ENCODE measurements at places on chromosomes 7 and 10.

DNA sequence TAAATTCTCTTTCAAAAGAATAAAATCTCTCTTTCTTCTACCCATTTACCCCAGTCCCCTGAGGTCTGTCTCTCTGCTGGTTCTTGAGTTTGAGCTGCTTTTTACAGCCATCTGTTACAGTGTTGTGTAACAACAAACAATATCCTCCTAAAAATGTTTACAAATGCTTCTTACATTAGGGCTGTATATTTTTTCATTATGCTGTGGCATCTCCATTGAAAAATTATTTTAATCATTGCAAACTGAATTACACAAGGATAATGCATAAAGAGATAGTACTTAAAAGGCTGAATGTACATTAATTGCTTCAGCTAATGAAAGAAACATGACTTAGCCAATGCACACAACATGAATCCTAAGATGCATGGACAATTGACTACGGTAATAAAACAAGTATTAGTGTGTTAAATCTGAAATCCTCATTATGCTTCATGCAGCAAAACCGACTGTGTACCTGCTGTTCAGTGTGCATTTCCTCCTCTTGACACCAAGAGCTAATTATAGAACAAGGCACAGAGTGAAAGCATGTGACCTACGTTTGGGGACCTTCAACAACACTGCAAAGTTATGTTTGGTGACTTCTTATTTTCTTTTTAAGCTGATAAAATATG lies 181.7 kb upstream of the RHOBTB1 start:
- no peak for DNase-seq

DNA sequence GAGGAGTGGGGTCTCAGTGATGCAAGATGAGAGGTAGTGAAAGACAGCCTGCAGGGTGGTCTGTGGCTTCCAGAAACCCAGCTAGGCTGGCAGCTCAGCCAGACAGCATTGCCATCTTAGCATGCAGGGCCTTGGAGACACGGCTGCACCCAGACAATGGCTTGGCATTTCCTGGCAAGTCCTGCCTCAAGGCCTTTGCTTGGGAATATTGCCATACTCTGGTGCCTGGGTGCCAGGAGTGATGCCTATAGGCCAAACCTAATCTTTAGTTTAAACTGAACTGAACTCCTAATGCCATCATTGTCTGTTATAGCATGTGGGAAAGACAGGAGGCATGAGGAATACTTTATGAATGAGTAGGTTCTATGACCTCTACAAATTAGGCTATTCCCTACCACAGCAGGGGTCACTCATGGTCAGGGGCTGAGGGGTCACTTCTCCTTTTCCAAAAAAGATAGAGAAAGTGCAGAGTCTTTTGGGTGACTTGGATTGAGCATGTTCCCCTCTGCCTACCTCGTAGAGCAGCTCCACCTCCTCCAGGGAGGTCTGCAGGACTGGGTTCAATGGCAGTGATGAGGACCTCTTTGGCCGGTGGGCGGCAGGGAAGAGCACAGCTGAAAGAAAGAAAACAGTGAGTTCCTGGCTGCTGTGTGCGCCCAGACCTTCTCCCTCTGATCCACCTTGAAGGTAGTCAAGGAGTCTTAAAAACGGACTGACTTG lies 8.8 kb upstream of the SLC13A4 start:
- no peak for DNase-seq

DNA sequence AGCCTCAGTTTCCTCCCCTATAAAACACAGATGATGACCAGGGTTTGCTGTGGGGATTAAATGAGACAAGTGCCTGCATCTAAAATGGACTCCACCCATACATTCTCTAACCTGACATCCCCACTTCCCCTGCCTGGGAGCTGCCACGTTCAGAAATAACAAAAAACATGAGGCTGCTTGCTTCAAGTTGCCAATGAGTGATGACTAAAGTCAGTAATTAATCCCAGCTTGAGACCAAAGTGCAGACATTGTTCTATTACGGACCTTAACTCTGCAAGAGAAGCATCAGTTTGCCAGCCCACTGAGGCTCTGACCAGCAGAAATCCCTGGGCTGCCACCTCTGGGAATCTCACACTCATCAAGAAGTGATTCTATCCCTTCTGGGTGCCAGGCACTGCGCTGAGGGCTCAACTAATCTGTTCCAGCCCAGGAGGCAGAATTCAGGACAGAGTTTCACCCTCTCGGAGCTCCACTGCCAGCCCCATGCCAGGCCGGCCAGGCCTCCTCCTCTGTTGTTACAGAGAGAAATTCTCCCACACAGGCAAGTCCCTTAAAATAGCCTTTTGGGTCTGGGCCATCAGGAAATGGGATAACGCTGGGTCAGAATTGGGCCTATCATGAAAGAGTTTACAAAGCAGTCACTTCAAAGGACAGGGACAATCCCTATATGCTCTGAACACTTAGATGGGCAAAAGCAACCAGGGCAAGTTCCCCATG lies 11.4 kb downstream of the SH3PXD2A start:
- DNase-seq, result no peak

GRCh38 chr7:51242007-51242691 lies 74.5 kb downstream of the COBL start:
- no peak for DNase-seq

GRCh38 chr7:132956556-132956955 lies 125.3 kb downstream of the CHCHD3 start:
- no peak for DNase-seq

DNA sequence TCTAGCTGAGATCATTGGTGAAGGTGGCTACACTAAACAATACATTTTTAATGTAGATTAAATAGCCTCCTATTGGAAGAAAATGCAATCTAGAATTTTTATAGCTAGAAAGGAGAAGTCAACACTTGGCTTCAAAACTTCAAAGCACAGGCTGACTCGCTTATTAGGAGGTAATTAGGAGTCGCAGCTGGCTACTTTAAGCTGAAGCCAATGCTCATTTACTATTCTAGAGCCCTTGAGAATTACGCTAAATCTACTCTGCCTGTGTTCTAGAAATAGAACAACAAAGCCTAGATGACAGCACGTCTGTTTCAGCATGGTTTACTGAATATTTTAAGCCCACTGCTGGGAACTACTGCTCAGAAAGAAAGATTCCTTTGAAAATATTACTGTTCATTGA lies 101.6 kb upstream of the EEPD1 start:
- DNase-seq, result no peak

DNA sequence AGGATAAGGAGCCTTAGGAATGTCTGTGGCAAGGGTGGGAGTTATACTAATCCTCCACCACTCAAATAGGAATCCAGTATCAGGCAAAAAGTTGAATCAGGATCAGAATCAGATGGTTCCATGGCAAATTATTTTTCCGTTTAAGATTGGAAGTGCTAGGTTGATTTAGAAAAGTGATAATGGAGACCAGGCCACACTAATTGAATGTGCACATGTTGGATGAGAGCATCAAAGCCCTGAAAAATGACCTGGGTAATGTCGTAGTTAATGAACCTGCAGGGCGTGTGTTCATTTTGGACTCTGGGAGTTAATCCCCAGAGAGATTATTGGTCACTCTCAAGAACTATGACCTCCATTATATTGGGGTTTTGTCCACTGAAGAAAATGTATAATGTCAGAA lies 53.3 kb upstream of the UBN2 start:
- DNase-seq, result no peak

DNA sequence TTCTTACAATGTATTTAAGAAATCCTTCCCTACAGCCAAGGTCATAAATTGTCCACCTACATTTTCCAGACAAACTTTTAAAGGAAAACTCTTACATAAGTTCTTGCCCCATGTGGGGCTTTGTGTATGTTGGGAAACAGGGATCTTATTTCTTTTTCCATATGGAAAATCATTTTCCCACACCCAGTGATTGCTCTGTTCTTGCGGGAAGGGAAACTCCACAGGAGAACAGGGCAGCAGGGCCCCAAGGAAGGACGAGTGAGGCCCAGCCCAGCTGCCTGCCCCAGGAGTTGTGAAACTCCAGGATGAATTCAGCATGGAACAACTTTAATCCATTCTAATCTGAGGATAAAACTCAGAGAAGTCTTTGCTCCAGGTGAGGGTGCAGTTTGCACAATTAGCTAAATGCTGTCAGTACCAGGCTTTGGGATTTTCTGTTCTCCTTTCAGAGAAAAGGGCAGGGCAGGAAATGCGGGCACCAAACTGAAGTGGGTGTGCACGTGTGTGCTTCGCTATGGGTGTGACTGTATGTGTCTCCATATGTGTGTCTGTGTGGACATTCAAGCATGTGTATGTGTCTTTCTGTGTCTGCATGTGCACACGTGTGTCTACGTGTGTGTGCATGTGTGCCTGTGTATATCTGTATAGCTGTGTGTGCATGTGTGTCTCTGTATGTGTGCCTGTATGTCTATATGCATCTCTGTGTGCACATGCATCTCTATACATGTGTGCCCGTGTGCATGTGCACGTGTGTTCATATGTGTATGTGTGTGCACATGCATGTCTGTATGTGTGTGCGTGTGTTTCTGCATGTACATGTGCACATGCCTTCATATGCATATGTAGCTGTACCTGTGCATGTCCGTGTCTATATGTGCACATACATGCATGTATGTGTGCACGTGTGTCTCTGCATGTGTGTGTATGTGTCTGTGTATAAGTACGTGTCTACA lies 102.0 kb upstream of the FAM20C start:
- DNase-seq, result no peak

DNA sequence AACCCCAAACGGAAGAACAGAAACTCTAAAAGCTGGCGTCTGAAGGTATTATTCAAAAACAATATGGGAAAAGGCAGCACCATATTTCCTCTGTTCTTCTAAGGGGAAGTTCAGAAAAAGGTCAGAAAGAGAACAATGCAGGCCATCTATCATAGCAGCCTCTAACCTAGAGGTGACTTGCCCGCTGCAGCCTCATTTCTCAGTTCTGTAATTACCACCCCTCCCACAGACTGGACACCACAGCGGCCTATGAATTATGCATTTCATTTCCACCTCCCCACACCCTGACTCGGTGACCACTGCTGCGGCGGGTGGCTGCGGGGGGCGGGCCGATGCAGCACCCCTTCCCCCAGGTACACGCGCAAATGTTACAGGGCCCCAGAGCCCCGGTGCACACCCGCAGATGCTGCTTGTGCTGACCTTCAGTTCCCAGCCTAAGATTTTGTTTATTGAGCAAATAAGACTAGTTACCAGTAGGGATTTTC lies 125.5 kb downstream of the CLEC2L start:
- peak; percentile 54 for DNase-seq

- no peak for DNase-seq
Observed at GRCh38 chr10:17736223-17736622, 15.8 kb upstream of the TMEM236 start.

- peak; percentile 36 for DNase-seq
Observed at GRCh38 chr7:25385506-25386136, 157.3 kb upstream of the NPVF start.

- DNase-seq, result no peak
Observed at GRCh38 chr7:137423321-137423720, 79.8 kb upstream of the PTN start.

DNA sequence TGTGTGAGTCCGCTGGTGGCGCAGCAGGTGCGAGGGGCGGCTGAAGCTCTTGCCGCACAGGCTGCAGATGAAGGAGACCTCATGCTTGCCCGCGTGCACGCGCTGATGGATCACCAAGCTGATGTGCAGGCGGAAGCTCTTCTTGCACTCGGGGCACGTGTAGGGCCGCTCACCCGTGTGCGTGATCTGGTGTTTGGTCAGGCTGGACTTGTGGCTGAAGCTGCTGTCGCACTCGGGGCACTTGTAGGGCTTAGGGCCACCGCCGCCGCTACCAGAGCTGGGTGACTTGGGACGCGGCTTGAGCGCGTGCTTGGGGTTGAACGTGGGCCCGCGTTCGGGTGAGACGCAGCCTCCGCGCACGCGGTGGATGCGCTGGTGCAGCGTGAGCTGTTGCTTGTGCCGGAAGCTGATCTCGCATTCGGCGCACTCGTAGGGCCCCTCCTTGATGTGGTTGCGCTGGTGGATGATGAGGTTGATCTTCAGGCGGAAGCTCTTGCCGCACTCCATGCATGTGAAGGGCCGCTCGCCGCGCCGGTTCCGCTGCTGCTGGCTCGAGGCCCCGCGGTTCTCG lies 28.7 kb downstream of the ZNF777 start:
- no peak for DNase-seq

- no peak for DNase-seq
Observed at GRCh38 chr10:12121673-12122072, 7.8 kb upstream of the SEC61A2 start.

DNA sequence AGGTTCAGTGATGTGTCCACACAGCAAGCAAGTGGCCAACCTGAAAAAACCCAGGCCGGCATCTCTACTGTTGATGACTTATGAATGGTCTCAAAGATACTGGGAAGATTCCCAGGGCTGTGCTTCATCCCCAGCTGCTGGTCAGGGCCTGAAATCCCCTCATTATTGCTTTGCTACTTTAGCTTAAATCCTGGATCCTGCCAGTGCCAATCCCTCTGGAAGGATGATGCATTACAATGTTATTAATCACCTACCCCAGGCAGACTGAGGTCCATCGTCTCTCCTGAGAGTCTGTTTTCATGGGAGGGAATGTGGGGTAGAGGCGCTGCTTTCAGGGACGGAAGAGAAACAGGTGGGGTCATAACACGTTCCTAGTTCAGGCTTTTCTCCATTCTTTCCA lies 371.6 kb downstream of the RPS24 start:
- DNase-seq, result no peak

GRCh38 chr10:76984559-76985443 lies 652.8 kb downstream of the KCNMA1 start:
- DNase-seq, result peak; percentile 75

- peak; percentile 75 for DNase-seq
Observed at GRCh38 chr10:21172930-21173801, 276.1 kb upstream of the NEBL start.

GRCh38 chr10:111999205-111999914 lies 184.2 kb downstream of the GPAM start:
- no peak for DNase-seq

DNA sequence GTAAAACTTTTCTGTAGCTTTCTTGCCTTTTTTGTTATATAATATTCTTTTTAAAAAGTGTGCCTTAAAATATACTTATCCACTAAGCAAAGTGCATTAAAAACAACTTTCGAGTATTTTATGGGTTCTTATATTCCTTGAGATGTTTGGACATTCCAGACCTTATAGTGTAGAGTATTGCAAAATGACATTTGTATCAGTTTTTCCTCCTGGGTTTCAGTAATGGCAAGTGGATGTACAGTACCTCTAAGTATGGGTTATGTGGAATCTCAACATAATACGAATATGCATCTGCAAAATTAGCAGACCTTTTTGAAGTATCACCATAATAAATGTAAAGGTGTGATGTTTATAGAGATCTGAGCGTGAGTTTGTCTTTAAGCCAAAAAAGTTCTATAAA lies 2.7 kb downstream of the CDK13 start:
- no peak for DNase-seq

- peak; percentile 23 for DNase-seq
Observed at GRCh38 chr7:5635006-5635405, 146.5 kb downstream of the RNF216 start.

Measured in retina (tissue), 1 donor.